ENCODE measurements at places on chromosomes 12 and 14.

GRCh38 chr14:78141590-78141989 lies 28.6 kb upstream of the NRXN3 start:
- no peak for DNase-seq

- DNase-seq = no peak
Measured at GRCh38 chr14:61080591-61081010, 99.6 kb downstream of the SLC38A6 start.

DNA sequence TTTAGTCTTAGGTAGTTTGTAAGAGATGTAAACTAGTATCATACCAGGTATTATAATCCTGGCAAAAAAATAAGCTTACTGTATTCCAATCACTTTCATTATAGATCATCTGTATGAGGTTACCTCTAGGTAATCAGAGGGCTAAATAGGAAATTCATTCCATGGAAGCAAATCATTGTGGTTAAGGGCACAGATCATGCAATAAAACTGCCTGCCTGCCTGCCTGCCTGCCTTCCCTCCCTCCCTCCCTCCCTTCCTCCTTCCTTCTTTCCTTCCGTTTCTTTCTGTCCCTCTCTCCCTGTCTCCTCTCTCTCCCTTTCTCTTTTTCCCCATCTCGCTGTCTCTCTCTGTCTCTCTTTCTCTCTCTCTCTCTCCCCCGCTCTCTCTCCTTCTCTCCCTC lies 3.2 kb upstream of the CLEC9A start:
- no peak for DNase-seq

DNA sequence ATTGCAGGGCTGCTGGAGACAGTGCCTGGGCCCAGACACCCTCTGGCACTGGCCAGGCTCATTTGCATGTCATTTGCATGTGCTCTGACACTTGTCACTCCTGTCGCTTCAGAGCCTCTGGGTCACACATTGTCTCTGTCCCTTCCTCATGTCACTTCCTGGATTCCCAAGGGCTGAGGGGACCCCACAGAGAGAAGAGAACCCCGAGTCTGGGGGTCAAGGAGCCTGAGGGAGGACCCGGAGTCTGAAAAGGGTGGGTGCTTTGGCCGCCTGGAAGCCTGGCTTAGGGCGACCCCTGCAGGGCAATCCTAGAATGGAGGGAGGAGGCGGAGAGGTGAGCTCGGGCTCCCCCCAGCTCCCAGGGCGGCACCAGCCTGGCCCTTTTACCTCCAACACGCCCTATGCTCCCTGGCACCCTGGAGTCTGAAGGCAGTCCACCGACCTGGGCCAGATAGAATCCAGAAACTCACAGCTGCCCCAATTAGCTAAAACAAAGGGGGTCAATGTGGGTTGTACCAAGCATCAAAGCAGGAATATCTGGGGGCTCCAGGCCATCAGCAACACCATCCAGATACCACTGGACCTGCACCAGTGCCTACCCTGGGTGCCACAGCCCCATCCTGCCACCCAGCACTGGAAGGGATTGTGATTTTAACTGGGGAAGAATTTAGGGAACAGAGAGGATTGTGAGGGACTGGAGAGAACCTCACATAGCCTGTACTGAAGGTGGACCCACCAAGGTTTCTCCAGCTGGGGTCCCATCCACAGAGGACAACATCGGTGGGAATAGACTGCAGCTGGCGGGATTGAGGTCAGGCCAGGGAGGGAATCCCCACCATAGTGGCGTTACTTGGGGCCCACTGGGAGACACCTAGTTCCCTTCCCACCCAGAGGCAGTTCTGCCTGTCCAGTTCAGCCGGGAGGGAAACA lies 21.8 kb upstream of the KRT78 start:
- DNase-seq = peak; percentile 59

GRCh38 chr14:89327771-89328212 lies 89.2 kb downstream of the FOXN3 start:
- no peak for DNase-seq

DNA sequence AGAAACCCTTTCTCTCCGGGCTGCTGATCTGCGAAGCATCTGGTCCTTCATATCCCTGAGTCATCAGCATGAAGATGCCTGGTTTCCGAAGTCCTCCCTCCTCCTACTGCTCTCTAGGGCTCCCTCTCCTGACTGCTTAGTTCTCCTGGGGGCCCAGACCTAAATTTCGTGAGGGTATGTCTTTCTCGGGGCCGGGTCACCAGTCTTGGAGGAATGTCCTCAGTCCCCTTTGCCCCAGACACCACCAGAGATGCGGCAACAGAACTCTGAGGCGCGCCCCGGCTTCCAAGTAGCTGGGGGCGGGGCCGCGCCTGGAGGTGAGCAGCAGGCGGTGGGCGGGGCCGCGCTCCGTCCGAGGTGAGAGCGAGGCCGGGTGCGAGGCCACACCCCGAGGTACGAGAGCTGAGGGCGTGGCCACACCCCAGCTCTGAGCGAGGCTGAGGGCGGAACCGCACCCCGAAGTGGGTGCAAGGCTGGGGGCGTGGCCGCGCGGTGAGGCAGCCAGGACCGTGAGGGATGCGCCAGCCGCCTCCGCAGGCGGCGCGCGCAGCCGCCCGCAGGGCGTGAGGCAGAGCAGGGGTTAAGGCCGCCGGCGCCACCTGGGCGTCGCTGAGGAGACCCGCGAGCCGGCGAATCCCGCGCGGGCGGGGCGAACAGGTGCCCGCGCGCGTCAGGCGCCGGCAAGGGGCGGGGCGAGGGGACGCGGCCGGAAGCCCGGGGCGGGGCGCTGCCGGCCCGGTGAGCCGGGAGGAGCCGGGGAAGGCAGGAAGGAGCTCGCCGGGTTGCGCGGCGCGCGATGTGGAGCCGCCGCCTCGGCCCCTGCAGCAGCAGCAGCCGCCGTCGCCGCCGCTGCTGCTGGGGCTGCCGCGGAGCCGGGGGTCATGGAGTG lies at the start of gene BICDL1:
Gene BICDL1 (plus strand): TSS at position 765 of the 889 bp plus-strand sequence. CDS start 633 bp downstream, outside the sequence.
- peak; percentile 99 for DNase-seq

GRCh38 chr12:77439749-77440148 lies 374.4 kb upstream of the E2F7 start:
- no peak for DNase-seq

GRCh38 chr14:51592836-51593235 lies 58.9 kb upstream of the FRMD6 start:
- DNase-seq = no peak

- DNase-seq = no peak
Measured at GRCh38 chr12:89247967-89248366, 104.3 kb downstream of the DUSP6 start.

GRCh38 chr12:124581307-124582107 lies 14.1 kb upstream of the NCOR2 start:
- no peak for DNase-seq

GRCh38 chr12:77001276-77001675 lies 64.1 kb downstream of the E2F7 start:
- DNase-seq = no peak

GRCh38 chr12:75554556-75554880 lies 43.1 kb upstream of the KRR1 start:
- no peak for DNase-seq

GRCh38 chr12:74415633-74416032 lies 122.0 kb upstream of the ATXN7L3B start:
- no peak for DNase-seq

DNA sequence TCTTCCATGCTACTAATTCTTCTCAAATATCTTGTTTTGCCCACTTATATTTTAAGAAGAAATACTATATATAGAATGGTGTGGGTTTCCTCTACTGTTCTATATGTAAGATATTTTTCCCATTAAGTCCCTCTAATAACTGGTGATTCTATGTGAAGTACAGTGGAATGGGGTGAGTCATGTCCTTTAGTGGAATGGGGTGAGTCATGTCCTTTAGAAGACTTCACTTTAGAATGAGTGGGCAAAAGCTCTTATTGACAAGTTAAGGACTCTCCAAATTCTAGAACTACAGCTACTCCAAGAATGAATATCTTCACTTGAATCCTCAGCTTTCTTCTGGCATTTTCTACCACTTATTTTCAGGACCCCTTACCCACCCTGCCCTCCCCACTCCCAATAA lies 349.9 kb downstream of the ETNK1 start:
- DNase-seq = no peak

GRCh38 chr12:128709660-128710059 lies 114.1 kb downstream of the SLC15A4 start:
- DNase-seq = no peak

DNA sequence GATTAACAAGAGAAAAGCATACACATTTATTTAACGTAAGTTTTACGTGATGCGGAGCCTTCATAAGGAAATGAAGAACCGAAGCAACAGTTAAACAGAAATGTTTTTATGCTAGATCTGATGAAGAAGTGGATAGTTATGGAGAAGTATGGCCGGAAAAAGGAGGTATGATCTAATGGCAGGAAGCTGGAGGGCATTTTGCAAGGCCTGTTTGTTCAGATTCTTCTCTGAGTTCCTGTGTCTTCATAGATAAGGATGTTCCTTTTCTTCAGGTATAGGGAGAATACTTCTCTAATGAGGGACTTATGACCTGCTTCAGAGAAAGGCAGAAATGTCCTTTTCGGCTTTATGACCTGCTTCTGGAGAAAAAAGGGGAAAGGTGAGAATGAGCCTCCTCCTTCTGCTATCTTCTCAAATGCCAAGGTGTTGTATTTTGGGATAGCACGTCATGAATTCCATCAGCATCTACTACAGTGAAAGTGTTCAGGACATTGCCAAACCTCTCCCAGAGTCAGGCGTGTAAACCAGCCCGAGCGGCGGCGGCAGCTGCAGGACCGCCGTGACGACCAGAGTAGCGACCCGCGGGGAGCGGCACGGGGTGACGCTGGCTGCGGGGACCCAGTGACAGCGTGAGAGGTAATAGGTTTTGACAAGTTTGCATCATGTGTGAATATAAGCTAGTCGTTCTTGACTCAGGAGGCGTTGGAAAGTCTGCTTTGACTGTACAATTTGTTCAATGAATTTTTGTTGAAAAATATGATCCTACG lies 33.7 kb upstream of the SGPP1 start:
- DNase-seq = no peak

- no peak for DNase-seq
Measured at GRCh38 chr12:132003846-132004245, 54.1 kb downstream of the EP400 start.

- peak; percentile 73 for DNase-seq
Measured at GRCh38 chr14:23068789-23069412, 11.6 kb upstream of the CDH24 start.

- no peak for DNase-seq
Measured at GRCh38 chr12:131058700-131059099, 105.0 kb downstream of the ADGRD1 start.

- no peak for DNase-seq
Measured at GRCh38 chr12:71591601-71592000, 72.0 kb downstream of the ZFC3H1 start.

Measured in central memory CD4-positive, alpha-beta T cell (primary cell).